ENCODE measurements at places on chromosomes 2 and 18. TPM values are rescaled to one million over a fixed set of nuclear protein-coding genes. Genes with fewer than 3 reads are reported as not detected.

DNA sequence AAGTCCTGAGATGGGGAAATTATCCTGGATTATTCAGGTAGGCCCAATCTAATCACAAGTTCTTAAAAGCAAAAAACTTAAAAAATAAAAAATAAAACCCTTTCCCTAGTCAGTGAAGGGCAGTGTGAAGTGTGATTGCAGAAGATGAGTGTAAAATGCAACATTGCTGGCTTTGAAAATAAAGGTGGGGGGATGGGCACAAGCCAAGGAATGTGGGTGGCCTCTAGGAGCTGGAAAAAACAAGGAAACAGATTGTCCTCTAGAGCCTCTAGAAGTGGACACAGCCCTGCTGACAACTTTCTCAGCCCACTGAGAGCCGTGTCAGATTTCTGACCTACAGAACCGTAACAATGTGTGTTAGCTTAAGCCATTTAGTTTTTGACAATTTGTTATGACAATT, 184.3 kb upstream of the HNRNPA3 start:
- no peak for DNase-seq
- no peak overlapping the region for H3K4me3 ChIP-seq
- H3K27me3 ChIP-seq = peaks cover 3% of the 10 kb centered on the region
- H3K27ac ChIP-seq = no peak overlapping the region
- H3K4me1 ChIP-seq = no peaks in the 10 kb centered on the region

The CPLX4 gene
- not detected for total RNA-seq

GRCh38 chr2:23520256-23520655, 135.3 kb downstream of the KLHL29 start:
- no peak overlapping the region for H3K4me3 ChIP-seq
- H3K4me1 ChIP-seq = no peaks in the 10 kb centered on the region
- H3K27ac ChIP-seq = no peak overlapping the region
- no peaks in the 10 kb centered on the region for H3K36me3 ChIP-seq
- H3K27me3 ChIP-seq = no peaks in the 10 kb centered on the region
- DNase-seq = no peak

The CACNB4 gene
- total RNA-seq = 0.20 TPM

DNA sequence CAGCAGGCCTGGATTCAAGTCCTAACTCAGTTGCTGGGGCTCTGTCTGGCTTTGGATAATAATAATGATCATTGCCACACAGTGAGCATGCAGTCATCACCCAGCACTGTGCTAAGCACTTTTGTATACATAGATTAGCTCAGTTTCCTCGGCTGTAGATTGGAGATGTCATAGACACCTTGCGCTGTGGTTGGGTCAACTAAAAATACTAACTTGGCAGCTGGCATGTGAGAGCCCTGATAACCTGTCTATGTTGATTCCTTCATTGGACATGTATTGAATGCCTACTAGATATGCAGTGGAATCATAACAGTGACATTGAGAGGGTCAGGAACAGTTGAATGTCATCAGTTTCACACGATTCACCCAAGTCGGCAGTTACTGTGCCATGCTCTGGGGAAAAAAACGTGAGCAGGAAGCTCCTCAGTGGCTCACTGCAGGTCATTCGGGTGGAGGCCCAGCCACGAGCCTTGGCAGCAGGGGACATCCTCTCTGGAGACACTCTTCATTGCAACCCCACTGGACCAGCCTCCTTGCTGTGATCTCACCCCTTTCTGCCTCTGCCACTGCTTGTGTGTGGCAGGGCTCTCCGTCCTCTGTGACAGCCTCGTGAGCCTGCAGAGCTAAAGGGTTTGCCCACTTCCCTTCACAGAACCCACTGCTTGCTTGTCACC, 85.3 kb downstream of the NPAS2 start:
- H3K4me3 ChIP-seq = no peak overlapping the region
- H3K36me3 ChIP-seq = no peaks in the 10 kb centered on the region
- no peaks in the 10 kb centered on the region for H3K27me3 ChIP-seq
- DNase-seq = no peak
- no peaks in the 10 kb centered on the region for H3K4me1 ChIP-seq

DNA sequence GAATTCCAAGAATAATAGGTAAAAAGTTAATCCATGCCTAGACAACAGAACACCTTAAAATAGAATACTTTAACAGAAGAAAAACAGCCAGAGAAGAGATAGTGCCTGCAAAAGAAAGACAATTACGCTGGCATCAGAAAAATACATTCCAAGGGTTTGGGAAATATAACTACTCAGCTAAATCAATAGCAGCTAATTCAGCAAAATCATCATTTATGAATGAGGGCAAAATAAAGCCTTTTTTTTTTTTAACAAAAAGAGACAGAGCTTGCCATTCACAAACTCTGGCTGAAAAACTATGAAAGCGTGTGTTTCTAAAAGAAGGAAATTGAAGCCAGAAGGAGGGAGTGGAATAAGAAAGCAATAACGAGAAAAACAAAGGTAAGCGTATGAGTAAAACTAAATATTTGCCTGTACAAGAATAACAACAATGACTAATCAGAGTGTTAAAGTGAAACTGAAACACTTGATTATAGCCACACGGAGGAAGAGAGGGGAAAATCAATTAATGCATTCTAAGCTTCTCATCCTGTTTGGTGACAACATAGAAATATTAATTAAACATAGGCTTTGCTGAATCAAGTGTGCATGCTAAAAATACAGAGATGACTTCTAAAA, 90.2 kb downstream of the EHD3 start:
- peaks cover 17% of the 10 kb centered on the region for H3K4me1 ChIP-seq
- H3K27me3 ChIP-seq = no peaks in the 10 kb centered on the region
- peak overlapping the region; percentile 41 for H3K4me3 ChIP-seq
- no peaks in the 10 kb centered on the region for H3K36me3 ChIP-seq
- no peak for DNase-seq

The ALPI gene
- total RNA-seq = not detected

The SLC66A2 gene
- 44.5 TPM for total RNA-seq

The CSRNP3 gene
- not detected for total RNA-seq

DNA sequence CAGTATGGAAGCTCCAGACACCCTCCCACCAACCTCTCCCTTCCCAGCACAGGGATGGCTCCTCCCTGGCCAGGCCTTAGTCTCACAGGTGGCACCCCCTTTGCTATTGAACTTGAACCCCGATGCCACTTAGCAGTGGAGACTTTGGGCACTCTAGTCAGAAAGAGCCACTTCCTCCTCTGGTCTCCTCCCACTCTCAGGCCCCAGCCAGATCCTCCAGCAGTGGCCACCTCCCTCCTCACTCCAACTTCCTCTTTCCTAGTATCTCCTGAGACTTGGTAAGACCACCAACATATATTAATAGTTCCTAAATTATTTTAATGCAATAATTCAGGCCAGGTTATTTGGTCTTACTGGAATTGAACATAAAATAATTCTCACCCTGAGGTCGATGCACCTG, 437.2 kb upstream of the ID2 start:
- no peaks in the 10 kb centered on the region for H3K27me3 ChIP-seq
- H3K36me3 ChIP-seq = no peaks in the 10 kb centered on the region
- no peak overlapping the region for H3K27ac ChIP-seq

The REG3A gene
- not detected for total RNA-seq

- no peak overlapping the region for H3K4me3 ChIP-seq
- no peaks in the 10 kb centered on the region for H3K27me3 ChIP-seq
- no peak overlapping the region for H3K27ac ChIP-seq
- H3K36me3 ChIP-seq = no peaks in the 10 kb centered on the region
- no peak for DNase-seq
- no peaks in the 10 kb centered on the region for H3K4me1 ChIP-seq
Observed at GRCh38 chr2:179751163-179751809, 110.1 kb downstream of the ZNF385B start.

- DNase-seq = no peak
- no peak overlapping the region for H3K4me3 ChIP-seq
- no peaks in the 10 kb centered on the region for H3K36me3 ChIP-seq
- H3K4me1 ChIP-seq = no peaks in the 10 kb centered on the region
Observed at GRCh38 chr2:111220962-111221361, 100.2 kb downstream of the BCL2L11 start.

GRCh38 chr2:100856732-100857131, 36.8 kb downstream of the NPAS2 start:
- no peaks in the 10 kb centered on the region for H3K27me3 ChIP-seq
- H3K4me3 ChIP-seq = no peak overlapping the region
- no peak overlapping the region for H3K27ac ChIP-seq
- H3K36me3 ChIP-seq = no peaks in the 10 kb centered on the region

The CENPA gene
- 1.1 TPM for total RNA-seq

The STAM2 gene
- total RNA-seq = 4.1 TPM

Data from CD4-positive, alpha-beta T cell (primary cell).